ENCODE measurements at places on chromosomes 1 and 21.

GRCh38 chr21:18705971-18706370 lies 302.4 kb upstream of the TMPRSS15 start:
- DNase-seq = no peak

DNA sequence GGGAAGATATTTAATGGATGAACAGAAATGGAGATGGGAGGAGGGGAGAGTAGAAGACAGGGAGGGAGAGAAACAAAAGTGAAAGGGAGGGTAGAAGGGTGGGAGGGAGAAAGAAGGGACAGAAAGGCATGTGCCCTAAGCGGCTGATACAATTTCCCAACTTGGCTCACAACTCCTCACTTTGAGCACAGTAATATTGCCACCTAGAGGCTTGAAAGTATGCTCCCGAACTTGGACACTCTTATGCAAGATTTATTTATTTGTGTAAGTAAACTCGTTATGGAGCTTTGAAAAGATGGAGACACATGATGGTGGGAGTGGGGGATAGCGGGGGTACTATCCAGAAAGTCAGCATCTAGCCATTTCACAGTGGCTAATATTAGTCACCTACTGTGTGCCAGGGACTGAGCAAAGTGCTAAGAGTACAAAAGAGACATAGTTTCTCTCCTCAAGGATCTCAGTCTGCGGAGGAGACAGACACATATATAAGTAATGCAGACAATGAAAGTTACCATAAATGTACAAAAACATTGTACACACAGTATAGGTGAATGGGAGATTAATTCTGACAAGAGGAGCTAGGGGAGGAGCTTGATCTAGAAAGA lies 189.7 kb downstream of the SEC16B start:
- no peak for DNase-seq

DNA sequence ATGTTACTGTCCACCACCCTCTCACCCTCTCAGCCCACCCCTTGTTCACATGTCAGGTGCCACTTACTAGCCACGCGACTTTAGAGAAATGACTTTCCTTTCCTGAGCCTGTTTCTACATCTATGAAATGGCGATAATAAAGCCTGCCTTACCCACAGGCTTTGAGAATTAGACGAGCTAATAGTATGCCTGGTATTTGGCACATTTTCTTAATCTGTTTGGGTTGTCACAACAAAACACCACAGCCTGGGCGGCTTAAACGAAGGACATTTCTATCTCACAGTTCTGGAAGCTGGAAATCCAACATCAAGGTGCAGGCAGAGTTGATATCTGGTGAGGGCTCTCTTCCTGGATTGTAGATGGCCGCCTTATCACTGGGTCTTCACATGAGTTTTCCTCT lies 273.9 kb upstream of the FMN2 start:
- DNase-seq = no peak

GRCh38 chr21:16241016-16241415 lies 511.2 kb downstream of the USP25 start:
- no peak for DNase-seq

DNA sequence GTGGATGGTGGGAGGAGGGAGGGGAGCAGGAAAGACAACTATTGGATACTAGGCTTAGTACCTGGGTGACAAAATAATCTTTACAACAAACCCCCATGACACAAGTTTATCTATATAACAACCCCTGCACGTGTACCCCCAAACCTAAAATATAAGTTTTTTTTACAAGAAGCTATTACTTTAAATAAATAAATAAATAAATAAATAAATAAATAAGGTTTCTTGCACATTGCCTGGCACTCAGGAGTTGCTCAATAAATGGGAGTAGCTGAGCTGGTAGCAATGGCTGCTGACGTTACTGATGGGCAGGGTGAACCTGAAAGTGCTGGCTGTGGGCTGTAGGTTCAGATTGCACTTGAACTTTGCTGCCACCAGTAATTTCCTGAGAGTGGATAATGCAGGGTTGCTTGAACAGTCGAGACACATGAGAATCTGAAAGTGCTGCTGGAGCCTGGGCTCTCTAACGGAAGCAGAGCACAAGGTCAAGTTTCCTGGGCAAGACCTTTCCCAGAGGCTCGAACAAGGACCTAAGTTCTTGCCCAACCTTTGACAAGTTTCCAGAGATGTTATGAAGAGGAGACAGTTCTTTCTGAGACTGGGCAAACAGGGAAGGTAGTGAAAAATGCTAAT lies 14.8 kb upstream of the KCNE2 start:
- DNase-seq = no peak

GRCh38 chr1:7710859-7711258 lies 60.2 kb upstream of the VAMP3 start:
- no peak for DNase-seq

- DNase-seq = no peak
Measured at GRCh38 chr21:31752967-31753366, 21.0 kb upstream of the SCAF4 start.

DNA sequence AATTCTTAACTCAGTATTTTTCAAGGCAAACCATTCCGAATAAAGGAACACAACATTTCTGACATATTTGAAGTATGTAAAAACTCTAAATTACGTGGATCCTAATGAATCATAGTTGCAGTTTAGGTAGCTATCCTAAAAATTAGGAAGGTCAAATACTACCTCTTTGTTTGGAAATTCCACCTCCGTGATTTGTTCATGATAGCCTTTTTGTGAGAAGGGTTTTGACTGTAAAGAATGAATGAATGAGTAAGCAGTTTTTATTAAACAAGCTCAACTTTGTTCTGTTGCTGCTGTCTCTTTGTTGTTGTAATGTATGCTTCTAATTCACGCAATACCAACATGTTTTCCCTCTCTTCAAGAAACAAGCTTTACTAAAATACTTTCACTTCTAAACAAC lies 840.4 kb downstream of the USP25 start:
- no peak for DNase-seq

- DNase-seq = no peak
Measured at GRCh38 chr1:41626146-41626545, 141.7 kb upstream of the EDN2 start.

DNA sequence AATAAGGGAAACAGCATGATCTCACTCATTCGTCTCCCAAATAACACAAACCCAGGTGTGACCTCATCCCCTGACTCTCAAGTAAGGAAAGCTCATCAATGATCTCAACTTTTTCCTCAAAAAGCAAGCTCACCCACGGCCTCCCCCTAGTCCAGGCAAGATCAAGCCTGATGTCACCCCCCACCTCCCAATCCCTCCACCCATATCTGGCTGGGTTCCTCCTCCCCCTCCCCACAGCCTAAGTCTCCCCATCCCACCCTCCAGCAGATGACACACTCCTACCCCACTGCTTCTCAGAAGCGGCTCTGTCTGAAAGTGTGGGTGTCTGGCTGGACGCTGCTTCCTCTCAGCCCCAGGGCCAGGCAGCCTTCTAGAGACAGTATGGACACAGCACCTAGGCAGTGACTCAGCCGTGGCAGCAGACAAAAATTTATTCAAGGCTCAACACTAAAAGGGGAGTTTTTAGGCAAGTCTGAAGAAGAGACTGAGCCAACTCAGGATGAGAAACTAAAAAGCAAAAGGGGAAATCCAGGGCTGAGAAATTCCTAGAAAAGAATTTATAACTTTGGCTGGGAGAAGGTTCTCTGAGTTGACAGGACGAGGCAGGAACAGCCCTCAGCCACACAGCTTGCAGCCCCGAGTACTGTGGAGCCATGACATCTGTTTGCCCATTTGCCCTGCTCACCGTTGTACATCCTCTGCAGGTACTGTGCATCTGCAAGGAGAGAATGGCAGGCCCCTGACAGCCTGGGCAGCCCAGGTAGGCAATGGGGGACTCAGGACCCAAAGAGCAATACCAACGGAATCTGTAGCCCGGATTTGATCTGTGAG lies 81.6 kb upstream of the LRRC8D start:
- DNase-seq = peak; percentile 90

GRCh38 chr1:38527373-38527966 lies 332.1 kb downstream of the RRAGC start:
- DNase-seq = no peak

DNA sequence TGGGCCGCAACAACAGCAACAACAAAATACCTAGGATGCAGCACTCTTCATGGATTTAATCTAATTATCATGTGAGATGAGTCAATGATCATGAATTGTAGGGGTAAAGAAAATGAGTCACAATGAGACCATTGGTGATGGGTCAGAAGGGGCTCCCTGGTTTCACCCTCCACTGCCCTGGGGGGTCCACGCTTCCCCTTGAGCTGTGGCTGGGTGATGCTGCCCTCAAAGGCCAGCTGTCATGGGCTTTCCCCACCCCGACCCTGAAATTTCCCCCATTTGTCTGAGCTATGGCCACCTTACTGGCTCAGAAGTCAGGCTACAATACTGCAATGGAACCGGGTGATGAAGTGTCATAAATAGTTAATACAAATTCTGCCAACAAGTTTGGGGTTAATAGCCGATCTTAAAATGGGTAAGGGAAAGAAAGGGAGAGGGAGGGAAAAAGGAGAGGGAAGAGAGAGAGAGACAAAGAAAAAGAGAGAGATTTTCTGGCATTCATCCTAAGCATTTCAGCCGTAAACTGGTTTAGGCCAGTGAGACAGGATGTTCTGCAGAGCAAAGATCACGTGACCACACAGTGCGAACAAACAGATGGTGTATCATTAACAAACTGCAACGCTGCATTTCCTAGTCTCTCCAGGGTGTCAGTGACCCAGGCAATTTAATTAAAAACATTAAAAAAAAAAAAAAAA lies 143.4 kb upstream of the ERRFI1 start:
- peak; percentile 27 for DNase-seq

- no peak for DNase-seq
Measured at GRCh38 chr21:37193676-37194075, 73.5 kb downstream of the VPS26C start.

- no peak for DNase-seq
Measured at GRCh38 chr1:50405814-50406213, 17.4 kb downstream of the DMRTA2 start.

Measured in suppressor macrophage (primary cell).